ENCODE measurements at places on chromosomes 7 and 10. TPM values are rescaled to one million over a fixed set of nuclear protein-coding genes. Genes with fewer than 3 reads are reported as not detected.

PON2 gene
- 65.6 TPM for total RNA-seq

UNCX gene
- total RNA-seq, result not detected

DNA sequence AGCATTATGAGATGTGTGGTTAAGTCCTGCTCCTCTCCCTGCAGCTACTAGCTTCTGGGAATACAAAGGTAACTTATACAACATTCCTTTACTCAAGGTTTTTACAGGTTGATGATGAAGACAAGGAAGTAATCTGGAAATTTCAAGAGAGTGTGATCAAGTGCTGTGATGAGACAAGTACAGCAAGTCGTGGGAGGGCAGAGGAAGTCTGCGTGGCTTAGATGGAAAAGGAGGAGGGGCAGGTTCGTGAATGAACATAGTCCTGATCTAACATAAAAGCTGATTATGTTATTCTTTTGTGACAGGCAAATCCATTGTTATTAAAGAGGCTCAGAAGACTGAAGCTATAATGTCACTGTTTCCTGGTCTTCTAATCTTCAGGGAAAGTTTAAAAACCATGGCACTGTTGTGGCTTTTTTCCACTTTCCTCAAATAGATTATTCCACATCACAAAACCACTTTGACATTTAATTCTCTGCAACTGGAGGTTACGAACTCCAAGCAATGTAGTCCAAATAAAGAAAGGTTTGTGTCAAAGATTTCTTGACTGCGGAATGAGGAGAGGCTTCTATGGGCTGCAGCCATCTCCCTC, 84.1 kb downstream of the CPXM2 start:
- peak; percentile 23 for DNase-seq

DNA sequence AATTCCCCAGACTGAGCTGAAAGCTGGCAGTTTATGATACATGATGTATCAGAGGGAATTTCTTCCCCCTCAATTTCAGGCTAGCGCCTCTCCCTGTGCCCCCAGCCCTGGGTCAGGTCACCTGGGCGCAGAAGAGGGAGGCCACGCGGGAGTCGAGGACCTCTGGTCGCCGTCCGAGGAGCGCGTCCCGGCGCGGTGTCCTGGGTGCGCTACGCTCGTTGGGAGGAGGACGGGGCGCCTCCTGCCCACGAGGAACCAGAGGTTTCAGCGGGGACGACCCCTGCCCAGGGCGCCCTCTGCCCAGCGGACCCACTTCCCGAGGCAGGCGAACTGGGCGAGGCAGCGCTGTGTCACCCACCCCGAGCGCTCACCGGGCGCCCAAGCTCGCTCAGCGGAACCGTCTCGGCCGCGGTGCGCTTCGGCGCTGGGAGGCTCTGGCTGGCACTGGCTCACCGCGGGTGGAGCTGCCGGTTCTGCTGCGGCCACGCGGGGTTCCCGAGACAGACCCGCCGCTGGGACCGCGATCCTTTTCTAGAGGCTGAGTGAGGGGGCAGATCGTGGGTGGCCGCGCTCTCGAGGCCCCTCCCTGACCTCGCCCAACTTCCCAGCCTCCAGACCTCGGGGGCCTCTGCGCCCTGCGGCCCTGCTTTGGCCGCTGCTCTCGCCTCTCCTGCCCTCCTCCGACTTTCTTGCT, at the start of gene FAM237B:
Gene FAM237B (minus strand): TSS at position 504 of the 694 bp plus-strand sequence. CDS start 1,556 bp downstream, outside the sequence.
- peak; percentile 68 for DNase-seq

GRCh38 chr7:2934211-2934731, 90.2 kb upstream of the GNA12 start:
- DNase-seq, result peak; percentile 79

ICA1 gene
- not detected for total RNA-seq

DNA sequence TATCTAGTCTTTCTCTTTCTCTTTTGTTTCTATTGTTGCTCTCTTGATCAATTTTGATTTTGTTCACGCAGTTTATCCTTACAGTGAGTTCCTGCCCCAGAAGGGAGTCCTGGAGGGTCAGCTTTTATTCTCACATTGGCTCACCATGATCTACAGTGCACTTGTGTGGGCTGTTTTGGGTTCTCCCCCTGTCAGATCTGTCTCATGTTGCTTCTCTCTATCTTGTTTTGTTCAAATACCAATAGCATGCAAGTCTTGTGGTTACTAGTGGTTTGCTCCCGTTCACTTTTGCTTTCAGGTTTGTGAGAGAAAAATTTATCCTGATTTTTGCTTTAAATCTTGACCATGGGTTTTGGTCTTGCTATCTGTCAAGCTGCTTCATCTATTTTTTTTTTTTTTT, 74.3 kb downstream of the PTN start:
- no peak for DNase-seq

- no peak for DNase-seq
Observed at GRCh38 chr10:71079761-71080380, 132.5 kb upstream of the UNC5B start.

KCNMA1 gene
- total RNA-seq, result 14.2 TPM

DNA sequence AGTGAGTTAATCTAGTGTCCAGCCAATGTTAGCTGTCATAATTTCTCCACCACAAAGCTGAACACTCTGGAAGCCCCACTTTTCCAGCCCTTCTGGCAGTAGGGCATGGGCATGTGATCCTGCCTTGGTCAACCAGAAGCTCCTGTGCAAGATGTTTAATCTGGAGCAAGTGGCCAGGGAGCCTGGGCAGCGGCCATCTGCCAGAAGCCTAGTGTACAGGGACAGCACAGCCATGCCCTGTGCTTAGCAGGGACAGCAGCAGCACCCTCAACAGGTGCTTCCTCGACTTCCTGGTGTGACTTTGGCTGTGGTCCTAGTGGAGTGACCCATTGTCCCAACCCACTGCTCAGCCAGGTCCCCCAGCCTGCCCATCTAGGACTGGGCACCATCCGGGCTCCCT, 10.3 kb downstream of the RBP3 start:
- no peak for DNase-seq

All from GM23248 (cell line).